ENCODE measurements at places on chromosomes 7 and 10.
A peak's percentile ranks its signal among the peaks of the same experiment; 100 is the strongest.

GRCh38 chr10:49661140-49661856, 18.2 kb upstream of the C10orf53 start:
- DNase-seq: no peak

- DNase-seq: no peak
These were observed 680.5 kb downstream of the PARD3 start for GRCh38 chr10:34134602-34135001.

GRCh38 chr10:77245953-77246352, 391.7 kb downstream of the KCNMA1 start:
- peak; percentile 63 for DNase-seq

- DNase-seq: peak; percentile 44
These were observed 19.0 kb upstream of the CLDN4 start for GRCh38 chr7:73811760-73812168.

DNA sequence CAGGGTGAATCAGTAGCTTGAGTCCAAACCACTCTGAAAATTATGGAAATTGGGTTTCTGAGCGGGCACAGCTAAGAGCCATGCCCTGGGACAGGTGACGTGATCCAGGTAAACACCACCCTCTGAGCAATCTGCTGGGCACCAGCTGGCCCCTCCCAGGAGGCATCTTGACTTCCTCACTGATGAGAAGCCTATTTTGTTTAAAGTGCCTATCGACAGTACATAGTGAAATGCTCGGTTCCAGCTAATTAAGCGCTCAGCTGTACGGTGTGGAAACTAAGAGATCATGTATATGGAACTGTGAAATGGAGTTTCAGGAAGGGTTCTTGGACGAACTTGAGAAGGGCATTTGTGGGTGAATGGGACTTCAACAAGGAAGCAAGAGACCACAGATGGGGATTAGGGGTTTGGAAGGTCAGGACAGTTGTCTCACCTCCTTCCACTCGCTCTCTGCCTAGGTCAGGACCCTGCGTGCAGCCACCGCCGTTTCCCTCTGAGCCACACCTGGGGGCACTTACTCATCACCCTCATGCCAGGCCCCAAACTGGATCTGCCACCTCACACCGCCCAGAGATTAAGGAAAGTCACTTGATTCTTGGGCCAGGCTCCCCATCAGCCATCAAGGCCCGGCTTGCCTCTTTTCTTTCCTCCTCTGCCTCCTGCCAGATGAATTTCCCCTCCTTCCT, 3.2 kb downstream of the ITPRIP start:
- no peak for DNase-seq

DNA sequence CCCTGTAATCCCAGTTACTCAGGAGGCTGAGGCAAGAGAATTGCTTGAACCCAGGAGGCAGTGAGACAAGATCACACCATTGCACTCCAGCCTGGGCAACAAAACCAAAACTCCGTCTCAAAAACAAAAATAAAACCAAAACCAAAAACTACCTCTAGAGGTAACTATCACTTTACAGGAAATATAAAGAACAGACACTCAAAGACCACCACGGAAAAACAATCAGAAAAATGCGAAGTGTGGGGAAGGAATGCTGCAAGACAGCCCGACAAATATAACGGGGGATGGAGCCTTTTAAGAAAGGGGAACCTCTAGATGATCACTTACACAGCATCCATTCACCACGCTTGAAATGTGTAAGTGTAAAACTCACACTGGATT, 4.3 kb downstream of the HNRNPF start:
- no peak for DNase-seq

GRCh38 chr10:17644485-17644943, 563 bp downstream of the STAM start:
- DNase-seq: no peak

GRCh38 chr10:5163487-5163886, 21.5 kb downstream of the AKR1C8 start:
- no peak for DNase-seq

- no peak for DNase-seq
These were observed 22.5 kb downstream of the HHEX start for GRCh38 chr10:92712016-92712889.

GRCh38 chr7:128235471-128235870, 5.6 kb upstream of the LEP start:
- DNase-seq: no peak

DNA sequence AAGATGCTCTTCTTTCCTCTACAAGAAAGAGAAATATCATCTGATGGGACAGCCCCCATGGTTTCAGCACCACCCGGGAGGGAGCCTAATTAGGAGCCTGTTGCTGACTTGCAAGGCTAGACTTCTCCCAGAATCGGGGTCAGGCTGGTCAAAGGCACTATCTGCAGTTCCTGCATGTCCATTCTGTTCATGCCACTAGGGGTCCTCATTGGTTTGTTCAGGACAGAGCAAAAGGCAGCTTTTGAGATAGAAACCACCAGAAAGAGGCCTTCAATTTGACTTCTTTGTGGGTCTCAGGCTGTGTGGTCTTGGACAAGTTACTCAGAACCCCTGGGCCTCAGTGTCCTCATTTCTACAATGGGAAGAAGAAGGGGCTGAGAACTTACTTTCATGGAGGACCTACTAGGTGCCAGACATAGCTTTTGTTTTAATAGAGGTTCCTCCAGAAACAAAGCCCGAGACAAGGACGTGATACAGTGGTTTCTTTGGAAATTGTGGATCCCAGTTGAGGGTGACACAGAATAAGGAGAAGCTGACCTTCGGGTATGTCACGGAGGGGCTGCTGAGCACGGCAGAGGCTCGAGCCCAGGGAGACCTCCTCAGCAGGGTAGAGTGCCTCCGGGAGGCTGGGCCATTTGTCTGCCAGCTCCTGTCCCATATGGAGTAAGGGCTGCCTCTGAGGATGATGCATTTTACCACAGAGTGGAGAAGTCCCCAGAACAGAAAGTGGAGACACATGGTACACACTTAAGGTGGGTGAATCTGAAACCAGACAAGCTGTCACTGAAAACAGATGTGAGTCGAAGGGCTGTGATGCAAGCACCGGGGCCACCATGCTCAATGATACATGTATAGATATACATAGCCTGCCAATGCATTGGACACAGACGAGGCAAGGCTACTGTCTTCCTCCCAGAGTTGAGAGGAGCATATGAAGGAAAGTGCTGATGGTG, 33.1 kb upstream of the NEUROD6 start:
- peak; percentile 39 for DNase-seq

DNA sequence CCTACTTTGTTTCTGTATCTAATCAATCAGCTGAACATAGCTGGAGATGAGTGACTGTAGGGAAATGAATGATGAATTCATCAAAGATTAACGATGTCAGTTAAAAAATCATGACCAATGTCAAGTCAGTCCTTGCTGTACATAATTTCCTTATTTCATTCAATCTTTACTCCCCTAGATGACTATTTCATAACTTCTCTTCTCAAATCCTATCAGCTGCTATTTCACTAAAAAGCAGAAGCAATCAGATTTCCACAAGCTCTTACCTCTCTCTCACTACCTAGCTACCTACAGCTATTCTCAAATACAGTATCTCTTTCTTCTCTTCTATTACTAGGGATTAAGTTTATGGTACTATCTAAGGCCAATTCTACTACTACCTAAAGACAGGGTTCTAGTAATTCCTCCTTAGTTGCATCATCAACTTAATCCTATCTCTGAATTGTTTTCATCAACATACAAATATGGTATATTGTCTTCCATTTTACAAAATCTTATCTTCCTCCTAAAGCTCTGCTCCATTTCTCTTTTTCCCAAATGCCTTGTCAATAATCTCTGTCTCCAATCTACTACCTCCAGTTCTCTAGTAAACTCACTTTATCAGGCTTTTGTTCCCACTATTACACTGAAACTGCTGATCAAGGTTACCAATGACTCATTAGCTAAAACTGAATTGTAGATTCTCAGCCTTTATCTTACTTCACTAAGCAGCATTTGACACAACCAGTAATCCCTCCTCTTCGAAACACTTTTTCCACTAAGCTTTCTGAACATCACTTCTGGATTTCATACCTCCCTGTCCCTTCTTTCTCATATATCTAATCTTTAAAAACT, 28.4 kb downstream of the JMJD1C start:
- peak; percentile 5 for DNase-seq

GRCh38 chr10:58920655-58921003, 255.8 kb upstream of the PHYHIPL start:
- DNase-seq: no peak

DNA sequence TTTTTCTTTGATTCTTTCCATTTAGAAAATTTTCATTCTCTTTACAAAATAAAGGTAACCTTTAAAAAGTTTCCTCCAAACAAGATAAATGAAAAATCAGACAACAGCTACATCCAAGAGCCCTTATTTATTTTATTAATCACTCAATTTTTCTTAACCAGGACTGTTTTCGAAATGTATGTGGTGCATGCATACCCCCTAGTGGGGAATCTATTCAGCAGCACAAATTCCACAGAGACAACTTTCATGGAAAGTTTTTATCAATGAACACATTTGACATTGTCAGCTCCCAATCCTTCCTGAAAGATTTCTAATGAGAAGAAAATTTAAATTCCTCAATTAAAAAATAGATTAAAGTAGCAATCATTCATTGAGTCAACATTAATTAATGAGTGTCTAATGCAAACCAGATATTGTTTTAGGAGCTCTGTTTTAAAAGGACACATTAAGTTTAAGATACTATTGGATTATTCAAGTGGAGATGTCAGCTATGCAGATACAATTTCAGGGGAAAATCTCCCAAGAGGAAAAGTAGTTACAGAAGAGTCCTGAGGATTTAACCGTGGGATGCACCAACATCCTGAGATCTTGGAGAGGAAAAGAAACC, 5.2 kb upstream of the HTR7 start:
- DNase-seq: peak; percentile 24

GRCh38 chr7:1101563-1102431, 13.9 kb downstream of the GPER1 start:
- DNase-seq: no peak

GRCh38 chr7:148700661-148701064, 2.0 kb downstream of the CUL1 start:
- peak; percentile 57 for DNase-seq

DNA sequence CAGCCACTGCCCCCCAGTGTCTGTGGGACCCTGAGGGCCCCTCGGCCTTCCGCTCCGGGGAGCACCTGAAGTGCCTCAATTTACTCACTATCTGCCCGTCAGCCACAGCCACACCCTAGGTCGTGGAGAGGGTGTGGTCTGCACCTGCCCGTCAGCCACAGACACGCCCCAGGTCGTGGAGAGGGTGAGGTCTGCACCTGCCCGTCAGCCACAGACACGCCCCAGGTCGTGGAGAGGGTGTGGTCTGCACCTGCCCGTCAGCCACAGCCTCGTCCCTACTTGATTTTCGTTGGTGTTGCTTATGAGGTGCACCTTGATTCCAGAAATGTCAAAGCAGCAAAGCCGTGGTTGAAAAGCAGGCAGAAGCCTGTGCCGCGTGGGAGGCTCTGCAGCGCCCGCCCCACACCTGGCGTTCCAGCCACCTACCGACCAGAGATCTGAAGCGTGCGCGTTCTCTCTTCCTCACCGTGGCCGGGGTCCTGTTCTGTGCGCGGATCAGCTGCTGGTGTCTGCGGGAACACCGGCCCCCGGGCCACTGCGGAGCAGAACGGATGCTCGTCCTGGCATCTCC, 101.6 kb downstream of the DYNC2I1 start:
- DNase-seq: no peak

DNA sequence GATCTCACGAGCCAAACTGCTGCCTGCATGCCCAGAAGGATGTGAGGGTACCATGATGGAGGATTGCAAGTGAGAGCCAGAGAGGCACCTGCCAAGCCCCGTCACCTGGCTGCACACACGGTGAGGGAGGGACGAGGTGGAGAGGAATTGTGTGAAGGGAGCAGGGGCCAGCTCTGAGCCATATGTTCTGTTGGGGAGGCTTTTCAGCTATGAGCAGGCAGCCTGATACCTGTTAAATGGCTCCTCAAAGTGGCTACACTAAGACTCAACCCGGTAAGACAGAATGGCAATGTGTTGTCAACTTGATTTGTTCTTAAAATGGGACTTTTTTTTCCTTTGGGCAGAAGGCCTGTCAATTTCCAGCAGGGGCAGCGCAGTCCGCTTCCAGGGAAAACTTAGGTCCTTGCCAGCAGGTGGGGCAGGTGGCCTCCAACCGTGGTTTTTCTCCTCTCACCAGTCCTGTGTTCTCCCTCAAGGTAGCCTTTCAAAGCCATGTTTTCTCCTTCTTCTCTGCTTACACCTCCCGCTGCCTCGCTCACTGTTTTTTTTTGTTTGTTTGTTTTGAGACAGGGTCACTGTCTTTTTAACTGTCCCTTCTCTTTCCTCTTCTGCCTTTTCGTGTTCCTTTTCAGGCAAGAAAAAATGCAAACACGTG, 57.7 kb upstream of the ZNRF2 start:
- DNase-seq: no peak

GRCh38 chr7:67371429-67372305, 375.0 kb downstream of the TYW1 start:
- DNase-seq: peak; percentile 62

DNA sequence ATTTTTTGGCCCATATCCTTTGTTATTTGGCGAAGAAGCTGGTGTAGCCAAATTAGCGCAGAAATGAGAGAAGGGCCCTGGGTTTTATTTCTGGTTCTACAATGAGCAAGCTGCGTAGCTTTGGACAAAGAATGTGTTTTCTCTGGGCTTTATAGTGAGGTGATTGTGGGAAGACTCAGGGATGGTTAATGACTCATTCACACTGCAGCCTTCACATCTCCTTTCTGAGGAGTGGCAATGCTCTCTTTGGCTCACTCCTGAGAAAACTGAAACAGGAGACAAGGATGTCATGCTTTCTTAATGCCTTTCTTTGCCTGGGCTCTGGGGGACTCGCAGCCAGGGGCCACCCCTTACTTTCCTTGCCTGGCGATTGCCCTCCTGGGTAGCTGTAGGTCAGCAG, 271.0 kb upstream of the PODXL start:
- no peak for DNase-seq

DNA sequence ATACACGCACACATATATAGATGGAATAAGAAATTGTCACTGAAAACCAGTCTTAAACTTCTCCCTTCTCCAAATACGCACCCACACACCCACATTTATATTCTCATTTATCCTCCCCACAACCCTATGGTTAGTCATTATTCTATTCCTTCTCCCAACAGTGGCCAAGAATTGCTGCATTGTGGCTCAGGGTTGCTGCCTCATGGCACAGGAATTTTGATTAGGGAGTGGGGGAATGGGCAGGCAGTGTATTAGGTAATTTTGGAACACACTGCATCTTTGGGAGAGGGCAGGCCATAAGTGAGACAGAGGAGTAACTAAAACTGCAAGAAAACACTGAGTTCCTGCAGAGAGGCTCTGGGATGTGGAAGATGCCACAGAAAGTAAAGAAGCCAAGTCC, 35.7 kb downstream of the NAPEPLD start:
- DNase-seq: no peak
